D341Med (cell line): ENCODE measurements at places on chromosomes 5 and 9.

- peak; percentile 46 for DNase-seq
Observed at GRCh38 chr9:109411798-109412352, 86.2 kb downstream of the PTPN3 start.

GRCh38 chr5:175870820-175871447 is 444 bp upstream of the CPLX2 start:
- DNase-seq, result no peak

DNA sequence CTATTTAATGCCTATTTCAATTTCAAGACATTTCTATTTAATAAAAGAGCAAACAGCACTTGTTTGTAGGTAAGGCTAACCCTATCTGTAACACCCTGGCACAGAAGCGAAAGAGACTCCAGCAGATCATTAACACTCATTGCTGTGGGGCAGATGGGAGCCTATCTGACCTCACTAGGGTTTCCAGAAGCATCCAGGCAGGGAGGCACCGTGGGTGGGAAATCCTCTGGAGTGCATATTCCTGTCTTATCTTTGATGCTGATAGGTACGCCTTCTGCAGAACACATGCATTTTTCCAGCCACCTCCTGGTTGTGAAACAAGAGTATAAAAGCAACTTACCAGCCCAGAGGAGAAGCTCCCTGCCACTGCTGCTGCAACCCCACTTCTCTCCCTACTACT is 233.7 kb downstream of the GLIS3 start:
- no peak for DNase-seq

- no peak for DNase-seq
Observed at GRCh38 chr9:136985027-136985602, 2.3 kb downstream of the LCNL1 start.

DNA sequence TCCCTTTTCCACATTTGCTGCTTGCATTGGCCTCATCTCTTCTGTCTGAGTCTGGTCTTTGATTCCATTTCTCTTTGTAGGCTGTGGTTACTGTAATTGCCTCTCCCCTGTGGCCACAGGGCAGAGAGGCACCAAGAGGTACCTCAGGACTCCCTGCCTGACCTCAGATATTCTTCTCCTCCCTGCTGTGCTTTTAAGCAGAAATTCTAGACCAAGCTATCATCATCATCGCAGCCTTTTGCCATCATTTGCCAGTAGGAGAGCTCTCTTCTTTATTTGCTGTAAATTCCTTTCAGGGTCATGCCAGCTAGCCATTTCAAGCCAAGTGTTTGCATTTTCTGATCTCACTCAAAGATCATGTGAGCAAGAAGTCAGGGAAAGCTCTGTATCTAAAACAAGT is 369.6 kb downstream of the ICE1 start:
- no peak for DNase-seq

GRCh38 chr9:133634081-133634691 is 2.0 kb upstream of the DBH start:
- DNase-seq, result no peak

DNA sequence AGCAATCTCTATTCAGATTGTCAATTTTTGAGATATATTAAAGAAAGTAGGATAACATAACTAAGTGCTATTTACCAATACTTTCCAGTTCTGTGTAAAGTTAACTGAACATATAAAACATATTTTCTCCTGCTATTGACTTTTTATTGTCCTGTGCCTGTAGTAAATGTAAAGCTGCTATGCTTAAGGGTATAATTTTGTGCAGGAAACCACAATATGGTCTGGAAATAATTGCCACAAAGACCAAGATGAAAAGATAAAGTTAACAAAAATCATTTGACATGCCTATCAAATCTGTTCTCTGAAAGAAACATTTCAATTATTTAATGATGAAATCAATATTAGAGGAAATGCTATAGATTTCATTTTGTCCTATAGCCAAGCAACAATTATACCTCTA is 121.3 kb downstream of the FGF10 start:
- DNase-seq, result no peak

- no peak for DNase-seq
Observed at GRCh38 chr5:33238826-33239695, 201.7 kb upstream of the TARS1 start.

GRCh38 chr5:16540421-16540820 is 74.8 kb upstream of the ZNF622 start:
- DNase-seq, result no peak

DNA sequence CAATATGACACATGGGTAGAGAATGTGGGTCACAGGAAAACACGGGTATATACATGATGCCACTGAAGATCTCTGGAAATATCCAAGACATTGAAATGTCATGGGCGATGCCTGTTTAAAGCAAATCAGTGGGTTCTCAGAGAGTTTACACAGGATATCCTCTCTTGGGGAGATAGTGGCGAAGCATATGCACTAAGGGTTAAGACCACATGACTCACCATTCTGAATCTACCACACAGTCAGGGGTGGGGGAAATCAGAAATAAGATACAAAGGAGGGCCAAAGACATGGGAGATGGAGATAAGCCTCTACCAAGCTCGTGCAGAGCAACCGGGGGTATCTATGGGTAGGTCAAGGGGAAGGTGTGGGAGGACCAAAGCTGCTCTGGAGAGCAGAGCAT is 58.8 kb downstream of the SH3PXD2B start:
- no peak for DNase-seq

DNA sequence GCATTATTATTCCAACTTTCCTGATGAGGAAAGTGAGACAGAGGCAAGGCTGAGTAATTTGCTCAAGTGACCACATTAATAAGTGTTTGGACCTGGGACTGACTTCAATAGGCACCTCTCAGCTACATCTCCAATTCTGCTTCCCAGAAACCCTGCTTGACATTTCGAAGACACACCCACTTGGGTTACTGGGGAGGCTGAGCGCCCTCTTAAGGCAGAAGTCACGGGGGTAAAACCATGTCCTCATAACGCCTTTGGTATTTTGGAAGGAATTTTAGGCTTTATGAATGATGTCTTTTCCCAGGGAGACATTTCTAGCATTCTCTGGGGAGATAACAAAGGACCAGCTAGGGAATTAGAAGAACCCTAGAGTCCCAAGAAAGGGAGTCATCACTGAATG is 53.3 kb downstream of the TRPC7 start:
- DNase-seq, result no peak

- no peak for DNase-seq
Observed at GRCh38 chr5:124960266-124960665, 213.8 kb upstream of the ZNF608 start.

DNA sequence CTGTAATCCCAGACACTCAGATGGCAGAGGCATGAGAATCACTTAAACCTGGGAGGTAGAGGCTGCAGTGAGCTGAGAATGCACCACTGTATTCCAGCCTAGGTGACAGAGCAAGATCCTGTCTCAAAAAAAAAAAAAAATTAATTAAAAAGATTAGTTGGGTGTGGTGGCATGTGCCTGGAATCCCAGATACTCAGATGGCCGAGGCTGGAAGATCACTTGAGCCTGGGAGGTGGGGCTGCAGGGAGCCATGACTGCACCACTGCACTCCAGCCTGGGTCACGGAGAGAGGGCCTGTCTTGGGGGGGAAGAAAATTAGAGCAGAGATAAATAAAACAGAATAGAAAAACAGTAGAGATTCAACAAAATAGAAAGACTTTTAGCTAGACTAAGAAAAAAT is 34.9 kb downstream of the UBTD2 start:
- no peak for DNase-seq

DNA sequence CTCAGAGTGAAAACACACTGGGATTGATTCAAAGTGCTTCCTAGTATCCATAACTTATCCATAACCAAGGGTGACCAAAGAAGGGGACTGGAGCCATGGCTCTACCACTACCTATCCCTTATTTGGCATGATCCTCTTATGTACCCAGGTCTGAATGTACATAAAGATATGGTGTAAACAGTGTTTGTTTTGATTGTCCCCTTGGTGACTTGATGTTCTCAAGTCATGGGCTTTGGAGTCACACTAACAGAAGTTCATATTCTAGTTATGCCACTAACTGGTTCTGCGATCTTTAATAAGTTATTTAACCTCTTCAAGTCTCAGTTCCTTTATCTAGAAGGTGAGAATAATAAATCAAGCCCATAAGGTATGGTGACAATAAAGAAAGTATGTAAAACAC is 283.4 kb upstream of the PTGER4 start:
- DNase-seq, result no peak

DNA sequence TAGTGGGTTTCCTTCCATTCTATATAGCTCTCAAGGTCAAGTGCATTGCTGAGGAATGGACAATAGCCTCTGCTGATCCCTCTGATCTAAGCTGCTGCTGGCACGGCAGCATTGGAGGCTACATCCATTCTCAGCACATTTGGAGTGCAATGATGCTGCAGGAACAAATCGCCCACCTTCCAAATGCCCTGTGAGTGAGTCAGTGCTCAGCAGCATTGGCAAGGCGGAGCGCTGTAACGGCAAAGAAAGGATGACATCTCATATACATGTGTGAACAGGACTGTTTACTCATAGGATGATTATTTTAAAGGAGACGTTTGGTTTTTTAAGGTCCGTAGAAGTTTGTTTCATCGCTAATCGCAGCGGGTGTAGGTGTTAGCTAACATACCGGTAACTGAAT is 408.7 kb downstream of the ARHGEF28 start:
- no peak for DNase-seq

GRCh38 chr9:136615631-136616306 is 46.9 kb upstream of the EGFL7 start:
- DNase-seq, result no peak

- no peak for DNase-seq
Observed at GRCh38 chr5:135065306-135066265, 31.6 kb upstream of the PITX1 start.

DNA sequence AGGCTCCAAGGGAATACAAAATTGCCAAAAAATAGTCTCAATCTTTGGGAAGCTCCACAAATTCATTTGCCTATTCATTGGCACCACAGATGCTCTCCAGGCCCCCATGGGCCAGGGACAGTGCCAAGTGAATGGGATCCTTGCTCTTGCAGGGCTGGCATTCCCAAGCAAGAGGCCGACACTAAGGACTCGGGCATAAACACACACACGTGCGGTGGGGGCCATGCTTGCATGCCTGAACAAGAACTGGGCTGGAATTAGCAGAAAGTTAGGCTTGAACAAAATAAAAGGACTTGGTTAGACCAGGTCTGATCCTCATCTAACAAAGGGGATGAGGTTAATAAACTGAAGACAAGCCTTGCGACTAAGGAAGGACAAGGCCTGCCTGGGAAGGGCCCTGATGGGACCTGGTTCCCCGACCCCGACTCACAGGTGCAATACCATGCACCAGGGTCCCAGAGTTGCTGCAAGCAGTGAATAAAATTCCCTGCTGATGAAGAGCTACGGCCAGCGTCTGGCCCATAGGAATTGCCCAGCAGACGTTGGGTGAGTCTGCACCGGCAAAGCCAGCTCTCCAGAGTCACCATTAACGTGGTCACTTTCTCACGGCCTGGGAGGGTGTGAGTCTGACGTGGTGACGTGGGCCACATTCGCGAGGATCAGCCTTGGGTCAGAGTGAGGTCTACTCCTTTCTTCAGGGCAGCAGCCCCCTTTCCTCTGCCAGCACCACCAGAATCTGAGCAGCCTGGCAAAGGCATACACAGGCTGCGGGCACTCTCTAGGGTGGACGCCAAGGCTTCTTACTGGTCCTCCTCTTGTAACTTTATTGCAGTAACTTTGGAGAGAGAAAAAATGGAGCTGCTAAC is 77.4 kb upstream of the FCN1 start:
- DNase-seq, result no peak

DNA sequence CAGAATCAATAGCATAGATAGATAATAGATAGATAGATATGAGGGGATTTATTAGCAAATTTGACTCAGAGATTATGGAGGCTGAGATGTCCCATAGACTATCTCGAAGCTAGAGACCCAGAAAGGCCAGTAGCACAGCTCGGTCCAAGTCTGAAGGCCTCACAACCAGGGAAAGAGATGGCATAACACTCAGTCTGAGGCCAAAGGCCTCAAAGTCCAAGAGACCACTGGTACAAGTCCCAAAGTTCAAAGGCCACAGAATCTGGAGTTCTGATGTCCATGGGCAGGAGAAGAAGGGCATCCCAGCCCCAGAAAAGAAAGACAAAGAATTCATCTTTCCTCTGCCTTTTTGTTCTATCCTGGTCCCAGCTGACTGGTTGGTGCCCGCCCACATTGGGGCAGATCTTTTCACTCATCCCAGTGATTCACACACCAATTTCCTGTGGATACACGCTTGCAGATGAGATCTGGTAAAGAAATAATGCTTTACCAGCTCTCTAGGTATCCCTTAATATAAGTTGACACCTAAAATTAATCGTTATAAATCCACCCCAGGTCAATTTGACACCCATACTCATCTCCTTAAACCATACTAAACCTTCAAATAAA is 127.8 kb upstream of the FBN2 start:
- DNase-seq, result no peak

DNA sequence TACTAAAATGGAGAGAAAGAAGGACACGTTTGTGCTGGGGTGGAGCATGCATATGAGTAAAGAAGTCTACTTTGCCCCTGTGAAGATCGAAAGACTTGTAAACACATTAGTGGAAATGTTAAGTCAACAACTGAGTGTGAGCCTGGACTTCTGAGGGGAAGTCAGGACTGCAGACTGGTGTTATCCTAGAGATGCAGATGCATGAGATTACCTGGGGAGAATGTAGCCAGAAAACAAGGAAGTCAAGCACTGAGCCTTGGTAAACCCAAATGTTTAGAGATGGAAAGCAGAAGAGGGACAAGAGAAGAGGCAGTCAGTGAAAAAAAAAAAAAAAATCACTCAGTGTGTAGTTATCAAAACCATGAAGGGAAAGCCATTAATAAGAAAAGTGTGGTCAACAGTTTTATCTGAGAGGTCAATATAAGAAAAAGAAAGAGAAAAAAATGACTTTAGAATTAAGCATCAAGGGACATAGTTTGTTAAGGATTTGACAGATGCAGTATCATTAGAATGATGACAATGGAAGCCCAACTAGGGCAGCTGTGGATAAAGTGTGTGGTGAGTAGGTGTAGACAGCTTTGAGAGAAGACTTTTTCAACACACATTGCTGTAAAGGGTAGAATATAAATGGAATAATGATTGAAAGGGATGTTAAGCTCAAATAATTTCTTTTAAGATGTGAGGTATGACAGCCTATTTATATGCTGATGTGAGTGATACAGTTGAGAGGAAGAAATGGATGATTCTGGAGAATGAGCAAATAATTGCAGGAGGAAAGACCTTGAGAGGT is 22.2 kb downstream of the JAKMIP2 start:
- DNase-seq, result no peak

DNA sequence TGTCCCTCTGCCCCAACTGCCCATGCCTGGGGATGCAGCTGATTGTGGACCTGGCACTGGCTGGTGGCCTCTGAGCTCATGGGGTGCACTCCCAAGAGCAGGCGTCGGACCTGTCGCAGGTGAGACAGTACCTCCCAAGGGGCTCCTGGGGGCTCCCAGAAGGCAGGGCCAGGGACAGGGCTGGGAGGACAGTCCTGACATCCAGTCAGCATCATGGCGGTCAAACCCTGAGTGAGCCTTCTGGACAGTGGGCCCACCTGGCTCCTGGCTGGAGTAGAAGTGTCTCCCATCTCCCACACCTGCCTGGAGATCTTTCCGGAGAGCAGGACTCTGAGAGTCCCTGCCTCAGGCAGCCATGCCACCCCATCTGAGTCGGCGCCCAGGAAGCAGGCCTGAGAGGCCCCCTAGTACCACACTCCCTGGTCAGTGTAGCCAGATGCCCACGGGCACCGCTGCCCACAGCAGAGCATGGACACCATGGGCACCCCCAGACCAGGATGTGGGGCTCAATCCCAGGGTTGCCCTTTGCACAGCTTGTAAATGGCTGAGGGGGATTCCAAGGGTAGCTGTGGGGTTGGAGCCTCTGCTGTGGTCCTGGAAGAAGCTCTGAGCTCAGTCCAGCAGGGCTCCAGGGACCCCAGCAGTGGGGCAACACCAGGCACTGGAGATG is 6.6 kb downstream of the LCN9 start:
- no peak for DNase-seq
